ENCODE measurements at places on chromosomes 16 and 17.

DNA sequence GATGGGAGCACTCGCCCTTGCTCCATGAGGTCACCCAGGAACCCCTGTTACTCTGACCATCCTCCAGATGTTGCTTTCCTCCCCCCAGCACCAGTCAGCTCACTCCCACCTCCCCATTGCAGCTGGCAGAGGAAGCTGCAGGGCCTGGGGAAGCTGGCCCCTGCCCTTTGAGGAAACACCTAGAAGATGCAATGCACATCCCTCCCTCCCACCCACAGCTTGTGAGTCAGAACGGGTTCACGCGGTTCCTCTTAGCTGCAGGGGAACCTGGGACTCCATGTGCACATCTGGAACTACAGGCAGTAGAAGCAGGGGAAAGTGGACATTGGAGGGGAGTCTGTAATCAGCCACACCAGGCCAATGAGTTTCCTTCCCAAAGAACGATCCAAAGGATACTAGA lies 96.9 kb downstream of the KATNIP start:
- no peak for DNase-seq

GRCh38 chr16:27651301-27651700 lies 101.4 kb downstream of the KATNIP start:
- DNase-seq, result no peak

DNA sequence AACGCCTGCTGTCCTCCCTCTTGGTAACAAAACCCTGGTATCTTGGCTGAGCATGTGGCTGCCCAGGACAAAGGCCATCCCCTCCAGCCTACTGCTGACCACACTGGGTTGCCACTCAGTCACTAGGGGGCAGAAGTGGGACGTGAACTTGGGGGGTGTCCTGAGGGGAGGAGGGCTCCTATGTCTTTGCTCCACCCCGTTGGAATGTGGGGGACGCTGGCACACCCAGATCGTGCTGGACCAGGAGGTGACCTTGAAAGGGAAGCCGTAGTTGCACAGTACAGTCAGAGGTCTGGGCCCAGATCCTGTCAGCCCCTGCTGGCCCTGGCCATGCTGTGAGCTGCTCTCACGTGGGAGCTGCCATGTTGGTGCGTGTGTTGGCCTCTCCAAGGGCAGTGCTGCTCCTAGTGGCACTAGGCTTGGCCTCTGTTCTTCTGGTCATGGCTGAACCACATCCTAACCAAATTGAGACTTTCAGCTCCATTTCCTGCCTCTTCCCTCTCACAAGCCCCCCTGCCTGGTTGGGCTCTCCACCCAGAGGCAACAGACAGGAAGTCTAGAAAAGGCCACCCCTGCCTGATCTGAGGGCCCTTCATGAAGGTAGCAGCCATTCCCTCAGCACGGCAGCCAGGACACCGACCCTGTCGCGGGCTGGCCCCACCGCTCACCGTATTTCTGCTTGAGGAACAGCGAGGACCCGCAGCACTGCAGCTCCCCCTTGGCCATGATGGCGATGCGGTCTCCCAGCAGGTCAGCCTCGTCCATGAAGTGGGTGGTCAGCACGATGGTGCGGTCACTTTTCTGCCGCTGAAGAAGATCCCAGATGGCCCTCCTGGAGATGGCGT lies 29.0 kb upstream of the RNPS1 start:
- DNase-seq, result peak; percentile 74

GRCh38 chr17:68981288-68981687 lies 26.1 kb upstream of the ABCA8 start:
- DNase-seq, result no peak

DNA sequence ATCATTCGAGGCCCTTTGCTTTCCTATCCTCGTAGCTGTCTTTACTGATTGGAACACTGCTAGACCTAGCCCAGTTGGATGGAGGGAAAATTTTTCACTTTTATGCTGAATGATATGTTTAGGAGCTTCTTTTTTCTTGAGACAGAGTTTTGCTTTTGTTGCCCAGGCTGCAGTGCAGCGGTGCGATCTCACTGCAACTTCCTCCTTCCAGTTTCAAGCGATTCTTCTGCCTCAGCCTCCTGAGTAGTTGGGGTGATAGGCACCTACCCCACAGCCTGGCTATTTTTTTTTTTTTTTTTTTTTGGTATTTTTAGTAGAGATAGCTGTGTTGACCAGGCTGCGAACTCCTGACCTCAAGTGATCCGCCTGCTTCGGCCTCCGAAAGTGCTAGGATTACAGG lies 17.3 kb upstream of the PSMC5 start:
- no peak for DNase-seq

DNA sequence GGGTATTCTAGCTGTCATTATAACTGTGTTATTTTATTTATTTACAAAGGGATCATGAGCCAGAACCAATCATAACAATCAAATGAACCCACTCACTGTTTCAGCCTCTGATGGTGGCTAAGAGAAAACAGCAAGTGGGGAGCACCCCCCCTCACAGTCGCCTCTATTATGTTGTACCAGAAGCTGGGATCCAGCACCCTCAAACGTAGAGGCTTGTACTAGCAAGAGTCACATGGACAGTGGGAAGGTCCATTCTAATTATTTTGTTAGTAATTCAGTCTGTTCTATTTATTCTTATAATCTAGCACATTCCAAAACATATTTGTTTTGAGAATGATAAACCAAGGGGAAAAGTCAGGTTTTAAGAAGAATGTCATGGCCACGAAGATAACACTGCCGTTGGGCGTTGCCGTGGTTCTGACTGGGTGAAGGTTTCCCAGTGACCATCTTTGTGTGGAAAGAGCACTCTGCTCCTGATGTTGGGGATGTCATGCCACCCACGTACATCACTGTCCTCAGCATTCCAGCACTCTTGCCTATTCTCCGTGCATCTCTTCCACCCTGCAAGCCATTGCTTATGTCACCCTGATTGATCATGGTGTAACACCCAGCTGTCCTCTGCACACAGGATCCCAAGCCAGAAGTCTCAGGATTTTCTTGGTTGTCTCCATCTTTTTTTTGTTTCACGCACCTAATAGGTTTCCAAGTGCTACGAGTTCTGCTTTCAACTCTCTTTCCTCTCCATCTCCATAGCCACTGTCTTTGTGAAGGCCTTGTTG lies 205.8 kb downstream of the PRKCA start:
- DNase-seq, result no peak

- DNase-seq, result no peak
These were observed 47.9 kb downstream of the CBFA2T3 start for GRCh38 chr16:88929091-88929445.

DNA sequence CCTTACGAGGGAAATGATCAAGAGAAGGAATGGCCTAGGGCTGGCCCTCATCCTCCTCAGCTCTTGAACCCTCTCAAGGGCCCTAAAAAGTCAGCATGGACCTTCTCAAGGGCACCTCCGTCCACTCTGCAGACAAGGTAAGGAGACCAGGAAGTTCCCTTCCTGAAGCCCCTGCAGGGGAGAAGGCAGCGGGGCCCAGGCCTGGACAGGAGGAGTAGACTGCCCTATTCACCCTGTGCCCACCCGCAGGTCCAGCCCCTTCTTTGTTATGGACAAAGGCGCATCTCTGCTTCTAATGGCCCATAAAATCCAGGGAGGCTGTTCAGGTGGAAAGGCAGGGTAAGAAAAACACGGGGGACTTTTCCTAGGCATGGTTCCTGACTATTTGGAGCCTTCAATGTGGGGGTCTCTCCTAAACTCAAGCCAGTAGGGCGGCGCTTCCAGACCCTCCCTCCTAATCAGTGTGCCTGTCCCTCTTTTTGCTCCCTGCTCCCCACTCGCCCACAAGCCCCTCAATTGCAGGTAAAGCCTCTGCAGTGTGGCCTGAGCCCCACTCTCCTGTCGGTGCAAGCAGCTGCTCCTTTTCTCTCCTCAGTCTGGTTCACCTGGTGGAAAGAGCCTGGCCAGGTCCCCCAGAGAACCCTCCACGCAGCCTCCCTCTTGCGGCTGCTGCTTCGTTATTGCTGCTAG lies 28.2 kb downstream of the AXIN2 start:
- DNase-seq, result no peak

Measured in GM13976 (cell line).